ENCODE measurements at places on chromosomes 4 and X.
A peak's percentile ranks its signal among the peaks of the same experiment; 100 is the strongest.

- H3K4me3 ChIP-seq = no peak overlapping the region
- no peaks in the 10 kb centered on the region for H3K36me3 ChIP-seq
Observed at GRCh38 chrX:26918631-26919030, 544.5 kb downstream of the PPP4R3C start.

GRCh38 chrX:78796916-78797315 lies 49.4 kb downstream of the LPAR4 start:
- H3K27ac ChIP-seq = no peak overlapping the region
- DNase-seq = no peak
- no peaks in the 10 kb centered on the region for H3K36me3 ChIP-seq
- peaks cover 8% of the 10 kb centered on the region for H3K4me1 ChIP-seq
- H3K27me3 ChIP-seq = no peaks in the 10 kb centered on the region

GRCh38 chr4:152374606-152375285 lies 161.1 kb downstream of the FBXW7 start:
- DNase-seq = no peak
- H3K4me3 ChIP-seq = no peak overlapping the region
- H3K36me3 ChIP-seq = no peaks in the 10 kb centered on the region

DNA sequence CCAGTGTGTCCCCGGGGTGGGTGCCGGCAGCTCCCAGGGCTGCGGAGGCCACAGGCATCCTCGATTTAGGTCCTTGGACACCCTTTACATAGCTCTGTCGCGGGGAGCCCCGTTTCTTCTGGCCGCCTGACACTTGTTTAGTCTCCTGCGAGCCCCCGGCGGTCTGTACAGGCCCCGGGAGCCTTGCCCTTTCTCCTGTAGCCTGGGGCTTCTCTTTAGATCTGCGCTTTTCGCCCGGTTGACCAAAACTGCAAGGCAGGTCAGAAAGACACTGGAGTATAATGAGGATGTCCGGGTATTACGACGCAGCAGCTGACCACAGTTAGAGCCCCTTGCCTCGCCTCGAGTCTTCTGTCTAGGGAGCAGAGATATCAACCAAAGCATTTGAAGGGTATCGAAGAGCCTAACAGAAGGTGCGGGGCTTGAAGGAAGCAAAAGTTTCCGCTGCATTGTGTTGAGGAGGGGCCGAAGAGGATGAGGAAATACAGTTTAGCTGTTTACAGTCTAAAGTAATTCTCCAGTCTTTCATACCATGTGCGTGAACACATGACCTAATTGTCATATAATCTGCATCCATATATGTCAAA lies 479 bp downstream of the BRCC3 start:
- H3K27ac ChIP-seq = peak overlapping the region; percentile 90
- no peaks in the 10 kb centered on the region for H3K27me3 ChIP-seq
- DNase-seq = no peak

- DNase-seq = no peak
- H3K27me3 ChIP-seq = no peaks in the 10 kb centered on the region
- H3K36me3 ChIP-seq = no peaks in the 10 kb centered on the region
Observed at GRCh38 chrX:136529795-136530194, 2.2 kb upstream of the VGLL1 start.

- H3K36me3 ChIP-seq = no peaks in the 10 kb centered on the region
- no peaks in the 10 kb centered on the region for H3K27me3 ChIP-seq
- no peaks in the 10 kb centered on the region for H3K4me1 ChIP-seq
- H3K27ac ChIP-seq = no peak overlapping the region
Observed at GRCh38 chrX:138349351-138349750, 362.2 kb downstream of the FGF13 start.

DNA sequence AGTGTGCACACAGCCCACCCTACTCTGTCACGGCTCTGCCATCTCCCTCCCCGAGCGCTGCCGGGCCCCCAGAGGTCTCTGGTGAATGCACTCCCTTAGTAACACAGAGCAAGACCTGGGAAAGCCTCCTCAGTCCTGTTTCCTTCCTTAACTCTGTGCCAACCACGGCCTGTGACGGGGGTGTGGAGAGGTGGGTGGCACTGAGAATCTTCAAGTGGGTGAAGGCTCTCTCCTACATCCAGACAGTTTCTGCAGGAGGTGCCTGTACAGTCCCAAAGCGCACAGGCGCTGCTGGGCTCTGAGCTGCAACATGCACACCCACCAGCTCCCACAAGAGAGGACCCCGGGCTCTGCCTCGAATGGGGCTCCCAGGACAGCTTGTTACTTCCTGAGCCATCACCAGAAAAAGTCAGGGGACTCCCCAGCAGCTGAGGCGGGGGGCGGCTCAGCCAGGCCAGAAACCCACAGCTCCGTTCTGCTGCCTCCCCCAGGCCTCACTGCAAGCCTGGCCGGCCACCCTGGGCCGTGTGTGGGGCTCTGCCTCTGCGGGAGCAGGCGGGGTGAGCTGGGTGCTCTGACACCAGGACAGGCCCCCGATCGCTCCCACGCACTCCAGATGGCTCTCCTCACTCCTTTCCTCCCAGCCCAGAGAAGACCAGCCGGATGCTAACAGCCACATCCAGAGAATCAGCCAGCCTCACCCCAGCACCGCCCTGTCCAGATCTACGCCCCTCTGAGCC lies 29.7 kb downstream of the FAM53A start:
- no peaks in the 10 kb centered on the region for H3K36me3 ChIP-seq
- H3K4me1 ChIP-seq = peaks cover 2% of the 10 kb centered on the region
- H3K4me3 ChIP-seq = no peak overlapping the region
- H3K27me3 ChIP-seq = no peaks in the 10 kb centered on the region

DNA sequence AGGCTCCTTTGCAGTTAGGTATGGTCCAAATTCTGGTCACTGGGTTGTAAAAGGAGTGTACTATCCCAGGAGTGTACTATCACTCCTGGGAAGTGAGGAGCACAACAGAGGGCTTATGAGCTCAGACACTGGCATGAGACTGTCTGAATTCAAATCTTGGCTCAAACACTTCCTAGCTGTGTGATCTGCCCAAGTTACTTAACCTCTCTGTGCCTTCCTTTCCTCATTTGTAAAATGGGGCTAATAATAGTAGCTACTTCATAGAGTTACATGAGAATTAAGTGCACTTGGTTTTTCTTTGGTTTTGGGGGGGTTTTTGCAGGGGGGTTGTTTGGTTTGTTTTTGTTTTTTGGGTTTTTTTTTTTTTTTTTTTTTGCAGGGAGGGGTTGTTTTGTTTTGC lies 152.0 kb downstream of the BCOR start:
- no peaks in the 10 kb centered on the region for H3K4me1 ChIP-seq
- H3K36me3 ChIP-seq = peaks cover 3% of the 10 kb centered on the region
- H3K27me3 ChIP-seq = no peaks in the 10 kb centered on the region
- no peak overlapping the region for H3K4me3 ChIP-seq

DNA sequence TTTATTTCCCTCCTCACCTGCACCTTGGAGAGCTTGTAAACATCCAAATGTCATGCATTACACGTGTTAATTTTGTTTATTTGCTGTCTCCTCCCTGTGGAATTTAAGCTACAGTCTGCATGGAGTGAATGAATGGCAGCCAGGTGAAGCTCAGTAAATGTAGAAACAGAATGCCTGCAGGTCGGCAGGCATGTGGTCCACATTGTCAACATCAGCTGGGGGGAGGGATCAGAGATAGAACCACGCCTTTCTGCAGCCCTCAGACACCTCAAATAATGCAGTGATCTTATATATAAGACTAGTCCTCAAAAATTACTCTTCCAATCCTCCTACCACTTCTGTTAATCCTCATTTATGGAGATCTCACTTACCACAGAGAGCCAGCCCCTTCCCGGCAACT lies 131.2 kb upstream of the KIT start:
- H3K36me3 ChIP-seq = no peaks in the 10 kb centered on the region
- peaks cover 7% of the 10 kb centered on the region for H3K27me3 ChIP-seq
- no peaks in the 10 kb centered on the region for H3K4me1 ChIP-seq
- no peak overlapping the region for H3K4me3 ChIP-seq
- no peak overlapping the region for H3K27ac ChIP-seq

GRCh38 chrX:38560776-38561125 lies 591 bp upstream of the TSPAN7 start:
- no peak overlapping the region for H3K27ac ChIP-seq
- DNase-seq = no peak
- H3K4me3 ChIP-seq = peak overlapping the region; percentile 85
- peaks cover 2% of the 10 kb centered on the region for H3K4me1 ChIP-seq
- H3K27me3 ChIP-seq = peaks cover 6% of the 10 kb centered on the region

DNA sequence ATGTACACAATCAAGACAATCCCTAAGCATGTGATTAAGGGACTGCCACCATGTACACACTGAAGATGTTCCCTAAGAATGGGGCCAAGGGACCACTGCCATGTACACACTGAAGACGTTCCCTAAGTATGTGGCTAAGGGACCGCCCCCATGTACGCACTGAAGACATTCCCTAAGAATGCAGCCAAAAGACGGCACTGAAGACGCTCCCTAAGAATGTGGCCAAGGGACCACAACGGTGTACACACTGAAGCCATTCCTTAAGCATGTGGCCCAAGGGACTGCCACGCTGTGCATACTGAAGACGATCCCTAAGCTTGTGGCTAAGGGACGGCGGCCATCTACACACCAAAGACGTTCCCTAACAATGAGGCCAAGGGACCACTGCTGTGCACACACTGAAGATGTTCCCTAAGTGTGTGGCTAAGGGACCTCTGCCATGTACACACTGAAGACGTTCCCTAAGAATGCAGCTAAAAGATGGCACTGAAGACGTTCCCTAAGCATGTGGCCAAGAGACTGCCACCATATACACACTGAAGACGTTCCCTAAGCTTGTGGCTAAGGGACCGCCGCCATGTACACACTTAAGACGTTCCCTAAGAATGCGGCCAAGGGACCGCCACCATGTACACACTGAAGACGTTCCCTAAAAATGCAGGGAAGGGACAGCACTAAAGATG lies 26.4 kb downstream of the DHRSX start:
- H3K36me3 ChIP-seq = peaks cover 2% of the 10 kb centered on the region
- H3K27ac ChIP-seq = no peak overlapping the region
- no peak for DNase-seq
- peaks cover 15% of the 10 kb centered on the region for H3K4me1 ChIP-seq

- peak overlapping the region; percentile 99 for H3K4me3 ChIP-seq
- H3K36me3 ChIP-seq = peaks cover 3% of the 10 kb centered on the region
- peaks cover 13% of the 10 kb centered on the region for H3K4me1 ChIP-seq
- no peak for DNase-seq
Observed at GRCh38 chrX:74613370-74614092, 893 bp downstream of the RLIM start.

DNA sequence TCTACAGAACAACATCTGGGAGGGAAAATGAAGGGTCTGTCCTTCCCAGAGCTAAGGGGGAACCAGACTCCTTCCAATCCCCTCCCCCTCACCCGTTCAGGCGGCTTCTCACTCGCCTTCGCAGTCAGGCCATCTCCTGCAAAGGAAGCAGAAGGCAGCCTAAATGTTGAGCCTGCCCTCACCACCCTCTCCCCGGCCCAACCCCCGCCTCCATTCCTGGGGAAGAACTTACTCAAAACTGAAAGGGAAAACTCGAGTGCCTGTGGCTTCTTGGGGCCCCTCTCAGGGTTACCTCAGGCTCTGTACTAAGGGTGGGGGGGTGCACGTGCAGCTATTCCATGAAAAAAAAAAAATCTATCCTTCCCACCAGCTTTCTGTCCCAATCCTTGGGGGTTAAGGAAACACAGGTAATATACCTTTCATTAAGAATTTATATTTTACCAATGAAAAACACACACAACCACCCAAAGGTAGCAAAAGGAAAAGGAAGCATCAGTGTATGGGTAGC lies 2.4 kb downstream of the ZMYM3 start:
- DNase-seq = no peak
- H3K27ac ChIP-seq = no peak overlapping the region
- no peaks in the 10 kb centered on the region for H3K27me3 ChIP-seq
- H3K4me1 ChIP-seq = peaks cover 15% of the 10 kb centered on the region

- H3K4me1 ChIP-seq = no peaks in the 10 kb centered on the region
- no peak for DNase-seq
- H3K27me3 ChIP-seq = no peaks in the 10 kb centered on the region
- H3K4me3 ChIP-seq = no peak overlapping the region
- no peak overlapping the region for H3K27ac ChIP-seq
Observed at GRCh38 chrX:132508834-132509233, 20.0 kb upstream of the MBNL3 start.

- DNase-seq = no peak
- no peaks in the 10 kb centered on the region for H3K4me1 ChIP-seq
- H3K4me3 ChIP-seq = no peak overlapping the region
- no peaks in the 10 kb centered on the region for H3K36me3 ChIP-seq
- no peak overlapping the region for H3K27ac ChIP-seq
- H3K27me3 ChIP-seq = no peaks in the 10 kb centered on the region
Observed at GRCh38 chr4:175071123-175071522, 153.0 kb downstream of the ADAM29 start.
